ENCODE measurements at places on chromosomes 7 and 10.

- no peaks in the 10 kb centered on the region for H3K4me1 ChIP-seq
- H3K27me3 ChIP-seq, result no peaks in the 10 kb centered on the region
- H3K4me3 ChIP-seq, result no peak overlapping the region
- no peak for DNase-seq
- H3K36me3 ChIP-seq, result no peaks in the 10 kb centered on the region
Observed at GRCh38 chr10:14820010-14820774, 17.6 kb downstream of the CDNF start.

GRCh38 chr7:107044347-107045194 lies at the start of gene PRKAR2B:
Gene PRKAR2B, plus strand, starts transcription at chr7:107044705. Its CDS starts 203 bp downstream, at chr7:107044908.
- DNase-seq, result peak; percentile 61
- H3K4me3 ChIP-seq, result peak within 1 kb of the TSS; percentile 64
- no peak within 1 kb of the TSS for H3K27ac ChIP-seq
- H3K27me3 ChIP-seq, result peaks cover 35% of the 10 kb centered on the region

GRCh38 chr7:71182438-71182935 lies 50.5 kb downstream of the GALNT17 start:
- no peaks in the 10 kb centered on the region for H3K36me3 ChIP-seq
- H3K27ac ChIP-seq, result no peak overlapping the region
- no peak for DNase-seq
- no peaks in the 10 kb centered on the region for H3K4me1 ChIP-seq
- H3K4me3 ChIP-seq, result no peak overlapping the region
- no peaks in the 10 kb centered on the region for H3K27me3 ChIP-seq

- H3K4me3 ChIP-seq, result no peak overlapping the region
- H3K27me3 ChIP-seq, result peaks cover 13% of the 10 kb centered on the region
- no peak for DNase-seq
- no peak overlapping the region for H3K27ac ChIP-seq
- H3K36me3 ChIP-seq, result no peaks in the 10 kb centered on the region
Observed at GRCh38 chr7:107998660-107999480, 4.1 kb downstream of the LAMB1 start.

- H3K4me1 ChIP-seq, result no peaks in the 10 kb centered on the region
- DNase-seq, result no peak
- H3K4me3 ChIP-seq, result no peak overlapping the region
- H3K27ac ChIP-seq, result no peak overlapping the region
Observed at GRCh38 chr10:125782054-125782453, 6.4 kb upstream of the MMP21 start.

GRCh38 chr7:29445736-29446135 lies 117.9 kb upstream of the PRR15 start:
- no peak for DNase-seq
- no peaks in the 10 kb centered on the region for H3K4me1 ChIP-seq
- H3K36me3 ChIP-seq, result no peaks in the 10 kb centered on the region
- no peaks in the 10 kb centered on the region for H3K27me3 ChIP-seq
- no peak overlapping the region for H3K4me3 ChIP-seq

- H3K36me3 ChIP-seq, result no peaks in the 10 kb centered on the region
- DNase-seq, result no peak
- H3K4me1 ChIP-seq, result no peaks in the 10 kb centered on the region
- H3K4me3 ChIP-seq, result no peak overlapping the region
- no peak overlapping the region for H3K27ac ChIP-seq
Observed at GRCh38 chr10:35892526-35892925, 250.4 kb upstream of the FZD8 start.

- H3K4me1 ChIP-seq, result peaks cover 14% of the 10 kb centered on the region
- H3K27me3 ChIP-seq, result no peaks in the 10 kb centered on the region
- no peak overlapping the region for H3K27ac ChIP-seq
- peak; percentile 39 for DNase-seq
Observed at GRCh38 chr7:100132697-100133151, 6.0 kb downstream of the MBLAC1 start.

DNA sequence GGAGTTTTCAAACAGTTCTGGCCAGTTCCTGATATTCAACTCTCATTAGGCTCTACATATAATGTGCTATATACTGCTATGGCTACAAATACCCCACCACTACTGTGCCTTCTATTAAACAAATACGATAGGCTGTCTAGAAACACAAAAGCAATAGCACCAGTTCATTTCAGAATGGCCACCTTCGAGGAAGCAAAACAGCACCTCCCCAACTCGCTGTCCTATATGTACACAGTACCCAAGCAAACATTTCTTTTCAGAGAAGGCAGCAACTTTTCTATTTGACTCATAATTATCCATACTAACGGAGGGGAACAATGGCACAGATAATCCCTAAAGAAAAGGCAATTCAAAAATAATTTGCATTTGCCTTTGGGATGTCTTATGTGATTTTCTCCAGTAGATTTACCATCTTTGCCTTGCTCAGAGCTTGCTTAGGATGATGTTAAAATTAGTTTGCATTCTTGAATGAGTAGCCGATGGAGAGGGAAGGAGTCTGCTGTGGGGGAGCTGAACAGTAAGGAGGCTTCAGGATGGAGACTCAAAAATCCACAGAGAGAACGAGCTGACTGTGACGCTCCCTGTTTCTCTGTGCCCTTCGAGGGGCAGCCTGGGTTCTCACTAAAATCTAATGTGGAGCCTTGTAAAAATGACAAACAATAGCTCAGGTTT lies 218.7 kb downstream of the FANK1 start:
- no peak for DNase-seq
- no peaks in the 10 kb centered on the region for H3K27me3 ChIP-seq
- no peak overlapping the region for H3K4me3 ChIP-seq
- no peaks in the 10 kb centered on the region for H3K4me1 ChIP-seq
- no peak overlapping the region for H3K27ac ChIP-seq

DNA sequence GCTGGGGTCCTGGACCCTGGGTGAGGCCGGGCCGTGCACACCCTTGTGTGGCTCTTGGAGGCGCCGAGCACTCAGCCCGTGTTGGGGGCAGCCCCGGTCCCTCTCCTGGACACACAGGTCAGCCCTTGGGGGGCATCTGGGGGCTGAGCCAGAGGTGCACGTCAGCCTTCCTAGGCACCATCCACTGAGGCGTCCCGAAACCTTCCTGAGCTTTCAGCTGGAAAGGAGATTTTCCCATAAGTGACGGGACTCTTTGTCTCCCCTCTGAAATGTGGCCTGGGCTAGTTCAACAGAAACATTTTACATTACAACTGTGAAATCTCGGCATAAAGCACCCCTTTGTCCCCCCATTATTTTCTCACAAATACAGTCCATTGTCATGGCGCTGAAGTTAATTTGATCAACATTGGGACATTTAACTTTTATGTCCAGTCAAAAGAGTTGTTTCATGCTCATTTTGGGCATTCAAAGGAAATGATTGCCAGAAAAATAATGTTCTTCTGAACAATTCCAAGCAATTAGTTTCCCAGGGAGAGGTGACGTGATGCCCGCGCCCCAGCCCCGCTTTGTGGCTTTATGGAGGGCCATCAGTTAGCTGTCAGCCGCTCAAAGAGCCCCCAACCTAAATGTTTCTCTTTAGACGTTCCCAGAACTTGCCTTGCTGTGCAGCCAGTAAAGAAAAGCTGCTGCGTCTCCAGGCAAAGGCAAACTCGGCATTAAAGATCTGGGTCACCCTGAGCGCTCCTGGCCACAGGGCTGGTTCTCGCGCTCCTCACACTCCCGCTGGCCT lies 70.8 kb downstream of the NKX6-2 start:
- peaks cover 3% of the 10 kb centered on the region for H3K36me3 ChIP-seq
- H3K27ac ChIP-seq, result no peak overlapping the region
- H3K4me1 ChIP-seq, result no peaks in the 10 kb centered on the region
- no peak overlapping the region for H3K4me3 ChIP-seq

DNA sequence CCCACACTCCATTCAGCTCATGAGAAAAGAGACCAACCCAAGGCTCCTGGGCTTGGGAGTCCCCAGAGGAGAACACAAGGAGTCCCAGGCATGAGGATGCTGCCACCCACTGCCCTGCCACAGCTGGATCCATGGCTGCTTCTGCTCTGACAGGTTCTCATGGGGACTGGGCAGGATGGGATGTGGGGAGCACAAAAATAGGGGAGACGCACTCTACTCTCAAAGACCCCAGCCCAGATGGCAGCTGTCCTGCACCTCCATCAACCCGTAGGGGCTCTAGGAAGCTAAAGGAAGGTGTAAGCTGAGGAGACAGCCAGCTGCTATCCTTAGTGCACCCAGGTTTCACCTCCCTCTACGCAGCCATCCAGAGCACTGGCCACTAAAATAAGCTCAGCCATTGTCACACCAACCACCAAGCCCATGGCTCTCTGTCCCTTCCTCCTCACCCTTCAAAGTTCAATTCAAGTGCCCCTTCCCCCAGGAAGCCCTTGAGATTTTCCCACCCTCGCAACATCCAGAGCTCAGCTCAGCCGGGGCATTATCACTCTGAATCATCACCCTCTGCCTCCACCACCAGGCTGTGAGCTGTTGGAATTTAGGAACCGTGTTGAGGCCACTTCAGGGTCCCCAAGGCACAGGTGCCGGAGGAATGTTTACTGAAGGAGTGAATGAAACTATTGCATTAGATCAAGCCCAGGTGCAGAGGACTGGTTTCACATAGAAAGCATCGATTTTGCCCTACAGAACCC lies 142.1 kb downstream of the GRID1 start:
- no peak for DNase-seq
- H3K4me1 ChIP-seq, result no peaks in the 10 kb centered on the region
- H3K27me3 ChIP-seq, result no peaks in the 10 kb centered on the region
- H3K4me3 ChIP-seq, result no peak overlapping the region

GRCh38 chr10:110285501-110285900 lies 19.2 kb downstream of the SMNDC1 start:
- H3K27ac ChIP-seq, result no peak overlapping the region
- DNase-seq, result no peak
- no peaks in the 10 kb centered on the region for H3K27me3 ChIP-seq
- peaks cover 57% of the 10 kb centered on the region for H3K36me3 ChIP-seq
- H3K4me1 ChIP-seq, result peaks cover 4% of the 10 kb centered on the region

DNA sequence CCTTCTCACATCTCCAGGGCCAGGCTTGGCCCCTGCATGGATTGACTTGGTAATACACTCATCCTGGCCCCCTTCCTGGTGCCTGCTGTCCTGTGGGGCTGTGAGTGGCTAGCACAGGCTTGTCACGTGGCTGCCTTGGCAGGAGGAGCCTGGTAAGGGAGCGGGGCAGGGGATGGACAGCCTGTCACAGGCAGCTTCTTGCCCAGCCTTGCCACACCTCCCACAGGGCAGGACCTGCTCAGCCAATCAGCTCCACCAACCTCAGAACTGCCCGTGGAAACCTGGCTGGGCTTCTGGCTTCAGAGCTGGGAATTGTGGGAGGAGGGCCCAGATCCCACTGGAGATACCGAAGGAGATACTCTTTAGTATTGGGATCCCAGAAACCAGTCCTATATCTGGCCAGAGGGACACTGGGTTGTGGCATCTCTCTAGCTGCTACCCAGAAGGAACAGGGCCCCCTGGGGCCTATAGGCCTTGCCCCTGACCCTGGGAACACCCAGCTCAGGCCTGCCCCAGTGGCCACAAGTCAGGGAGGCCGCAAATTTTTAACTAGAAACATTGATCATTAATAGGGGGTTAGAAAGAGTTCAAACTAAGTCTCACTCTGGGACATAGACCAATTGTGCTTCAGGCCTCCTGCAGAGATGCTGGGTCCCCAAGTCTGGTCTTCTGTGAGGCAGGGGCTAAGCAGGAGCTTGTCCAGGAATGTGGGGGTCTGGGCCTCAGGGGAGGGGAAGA lies at the start of gene HOGA1:
HOGA1 (plus strand) TSS at position 330 of the 738 bp plus-strand sequence; CDS start at position 645, 315 bp downstream.
- H3K27ac ChIP-seq, result no peak within 1 kb of the TSS

- H3K36me3 ChIP-seq, result no peaks in the 10 kb centered on the region
- no peaks in the 10 kb centered on the region for H3K27me3 ChIP-seq
- no peak overlapping the region for H3K4me3 ChIP-seq
- no peak overlapping the region for H3K27ac ChIP-seq
- no peaks in the 10 kb centered on the region for H3K4me1 ChIP-seq
Observed at GRCh38 chr7:33334349-33334748, 205.0 kb downstream of the BBS9 start.

GRCh38 chr7:110399421-110399820 lies 691.5 kb upstream of the LRRN3 start:
- no peaks in the 10 kb centered on the region for H3K27me3 ChIP-seq
- no peak overlapping the region for H3K27ac ChIP-seq
- no peak for DNase-seq

- H3K4me1 ChIP-seq, result no peaks in the 10 kb centered on the region
- no peak overlapping the region for H3K27ac ChIP-seq
- H3K4me3 ChIP-seq, result no peak overlapping the region
- peaks cover 3% of the 10 kb centered on the region for H3K27me3 ChIP-seq
- no peaks in the 10 kb centered on the region for H3K36me3 ChIP-seq
Observed at GRCh38 chr10:78277314-78278057, 243.8 kb downstream of the RPS24 start.

GRCh38 chr7:70544016-70544415 lies 587.9 kb upstream of the GALNT17 start:
- H3K27ac ChIP-seq, result no peak overlapping the region
- no peaks in the 10 kb centered on the region for H3K4me1 ChIP-seq
- no peaks in the 10 kb centered on the region for H3K27me3 ChIP-seq
- H3K4me3 ChIP-seq, result no peak overlapping the region
- DNase-seq, result no peak

DNA sequence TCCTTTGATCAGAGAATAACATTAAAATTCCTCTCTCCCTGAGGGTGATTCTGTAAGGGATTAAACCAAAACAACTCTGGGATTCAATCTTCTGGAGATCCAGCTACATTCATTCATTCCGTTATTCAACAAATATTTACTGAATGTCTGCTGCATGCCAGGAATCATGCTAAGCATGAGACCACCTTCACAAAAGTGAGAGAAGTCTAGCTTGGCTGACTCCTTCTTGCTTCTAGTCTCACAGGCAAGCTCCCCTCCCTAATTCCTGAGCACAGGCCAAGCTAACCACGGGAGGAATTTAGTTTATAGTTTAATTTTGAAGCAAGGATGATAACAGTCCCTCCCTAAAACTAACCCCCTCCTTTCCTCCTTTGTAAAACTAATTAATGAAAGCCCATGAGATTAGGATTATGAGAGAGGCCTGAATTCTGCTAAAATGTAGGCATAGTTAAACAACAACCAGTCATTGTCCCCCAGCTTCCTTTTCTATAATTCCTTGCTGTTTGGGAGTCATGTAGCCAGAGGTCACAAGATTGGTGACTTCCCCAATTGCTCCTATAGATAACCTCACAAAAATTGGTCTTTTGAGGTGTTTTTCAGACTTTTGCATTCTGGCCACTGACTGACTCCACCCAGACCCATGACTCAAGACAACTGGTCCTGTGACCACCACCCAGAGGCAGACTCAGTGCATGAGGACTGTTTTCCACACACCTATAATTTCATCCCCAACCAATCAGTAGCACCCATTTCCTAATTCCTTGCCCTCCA lies 113.5 kb downstream of the ITGB8 start:
- no peaks in the 10 kb centered on the region for H3K36me3 ChIP-seq
- no peaks in the 10 kb centered on the region for H3K4me1 ChIP-seq
- no peak for DNase-seq
- no peak overlapping the region for H3K4me3 ChIP-seq
- H3K27me3 ChIP-seq, result no peaks in the 10 kb centered on the region
- H3K27ac ChIP-seq, result no peak overlapping the region

DNA sequence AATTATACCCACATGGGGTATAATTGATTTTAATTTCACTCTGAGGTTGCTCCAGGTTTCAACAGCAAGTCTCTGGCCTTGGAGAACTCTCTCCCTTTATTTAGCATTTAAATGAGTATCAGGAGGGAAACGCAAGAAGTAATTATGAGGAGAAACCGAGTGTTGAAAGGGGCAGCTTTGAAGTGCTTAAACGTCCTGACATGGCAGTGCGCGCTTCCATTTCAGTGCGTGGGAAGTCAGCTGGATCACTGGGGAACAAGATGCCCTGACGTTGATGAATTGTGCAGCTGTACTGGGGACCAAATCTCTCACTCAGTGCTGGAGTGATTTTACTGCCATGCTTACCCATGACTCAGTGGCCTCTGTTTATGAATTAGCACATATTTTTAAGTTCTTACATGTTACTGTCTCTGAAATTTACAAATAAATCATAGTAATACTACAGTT lies 106.0 kb upstream of the PRR15 start:
- H3K4me1 ChIP-seq, result no peaks in the 10 kb centered on the region
- no peak for DNase-seq
- no peaks in the 10 kb centered on the region for H3K36me3 ChIP-seq
- no peaks in the 10 kb centered on the region for H3K27me3 ChIP-seq
- no peak overlapping the region for H3K27ac ChIP-seq
- no peak overlapping the region for H3K4me3 ChIP-seq
